ENCODE measurements at places on chromosomes 11 and 22.

GRCh38 chr11:116558504-116559211, 214.1 kb downstream of the BUD13 start:
- H3K27ac ChIP-seq = no peak overlapping the region
- no peaks in the 10 kb centered on the region for H3K27me3 ChIP-seq
- no peak overlapping the region for H3K4me3 ChIP-seq
- H3K36me3 ChIP-seq = no peaks in the 10 kb centered on the region
- H3K4me1 ChIP-seq = no peaks in the 10 kb centered on the region
- no peak for DNase-seq

- H3K4me3 ChIP-seq = no peak overlapping the region
- peaks cover 3% of the 10 kb centered on the region for H3K27me3 ChIP-seq
- H3K36me3 ChIP-seq = no peaks in the 10 kb centered on the region
- H3K27ac ChIP-seq = no peak overlapping the region
- DNase-seq = no peak
Observed at GRCh38 chr11:92457250-92457649, 232.6 kb downstream of the FAT3 start.

- H3K4me1 ChIP-seq = no peaks in the 10 kb centered on the region
- no peaks in the 10 kb centered on the region for H3K36me3 ChIP-seq
- H3K4me3 ChIP-seq = no peak overlapping the region
Observed at GRCh38 chr11:27459191-27459590, 13.4 kb downstream of the LGR4 start.

DNA sequence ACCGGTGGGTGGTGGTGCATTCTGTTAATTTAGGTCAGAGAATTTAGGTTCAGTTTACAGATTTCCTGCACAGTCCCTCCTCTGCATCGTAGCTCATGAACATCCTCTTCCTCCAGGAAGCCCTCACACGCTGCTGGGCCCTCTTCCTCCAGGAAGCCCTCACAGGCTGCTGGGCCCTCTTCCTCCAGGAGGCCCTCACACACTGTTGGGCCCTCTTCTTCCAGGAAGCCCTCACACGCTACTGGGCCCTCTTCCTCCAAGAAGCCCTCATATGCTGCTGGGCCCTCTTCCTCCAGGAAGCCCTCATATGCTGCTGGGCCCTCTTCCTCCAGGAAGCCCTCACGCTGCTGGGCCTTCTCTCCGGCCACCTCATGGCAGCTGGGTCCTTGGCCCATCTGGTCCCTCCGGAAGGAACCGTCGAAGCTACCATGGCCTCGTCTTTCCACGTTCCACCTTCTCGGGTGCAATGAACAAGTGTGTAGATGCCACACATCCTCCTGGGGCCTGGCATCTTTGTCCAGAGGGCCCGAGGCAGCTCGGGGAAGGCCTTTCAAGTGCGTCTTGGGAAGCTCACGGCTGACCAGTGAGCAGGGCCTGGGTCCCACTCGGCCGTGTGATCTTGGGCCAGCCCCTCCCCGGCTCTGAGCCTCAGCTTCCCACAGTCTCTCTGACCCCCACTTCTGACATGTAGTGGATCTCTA, 58.9 kb upstream of the PPARA start:
- H3K4me1 ChIP-seq = no peaks in the 10 kb centered on the region
- H3K27me3 ChIP-seq = no peaks in the 10 kb centered on the region
- no peak overlapping the region for H3K27ac ChIP-seq
- H3K36me3 ChIP-seq = no peaks in the 10 kb centered on the region

DNA sequence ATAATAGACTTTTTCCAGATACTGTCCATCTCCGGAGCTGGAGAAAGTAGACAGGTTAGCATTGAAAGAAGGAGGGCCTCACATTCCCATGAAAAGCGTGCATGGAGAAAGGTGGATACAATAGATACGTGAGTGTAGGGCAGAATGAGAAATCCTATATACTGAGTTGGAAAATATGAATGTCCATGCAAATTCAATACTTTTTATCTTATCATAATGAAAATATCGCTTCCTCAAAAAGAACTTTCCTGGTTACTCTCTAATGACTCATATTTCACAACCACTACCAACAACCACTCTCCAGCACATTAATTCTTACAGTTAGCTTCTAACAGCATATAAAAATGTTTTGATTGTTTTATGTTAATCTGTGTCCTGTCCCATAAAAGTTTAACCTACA, 22.0 kb upstream of the MS4A6A start:
- H3K27ac ChIP-seq = no peak overlapping the region
- H3K27me3 ChIP-seq = peaks cover 4% of the 10 kb centered on the region
- H3K36me3 ChIP-seq = no peaks in the 10 kb centered on the region
- DNase-seq = no peak

GRCh38 chr11:131609337-131609736, 238.9 kb downstream of the NTM start:
- no peak overlapping the region for H3K4me3 ChIP-seq
- no peak for DNase-seq
- H3K4me1 ChIP-seq = no peaks in the 10 kb centered on the region
- H3K36me3 ChIP-seq = no peaks in the 10 kb centered on the region

DNA sequence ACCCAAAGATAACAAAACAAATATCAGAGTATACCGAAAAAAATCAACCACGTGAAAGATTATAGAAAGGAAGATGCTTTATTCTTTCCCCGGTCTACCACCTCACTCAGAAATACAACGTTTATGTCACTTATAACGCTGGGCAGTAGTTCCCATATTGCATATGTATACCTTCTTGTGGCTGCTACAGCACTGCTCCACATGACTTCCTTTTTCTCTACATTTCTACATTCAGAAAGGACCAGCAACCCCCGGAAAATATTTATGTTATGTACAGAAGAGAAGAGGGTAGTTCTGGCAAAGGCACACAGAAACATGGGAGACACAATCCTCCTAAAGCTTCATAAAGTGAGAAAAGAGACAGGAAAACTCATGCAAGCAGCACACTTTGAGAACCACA, 56.8 kb downstream of the MTMR2 start:
- no peak for DNase-seq
- no peak overlapping the region for H3K27ac ChIP-seq
- no peaks in the 10 kb centered on the region for H3K27me3 ChIP-seq
- no peaks in the 10 kb centered on the region for H3K4me1 ChIP-seq
- peaks cover 9% of the 10 kb centered on the region for H3K36me3 ChIP-seq

- peak; percentile 44 for DNase-seq
- H3K27ac ChIP-seq = no peak overlapping the region
- H3K4me1 ChIP-seq = peaks cover 22% of the 10 kb centered on the region
- no peak overlapping the region for H3K4me3 ChIP-seq
- H3K27me3 ChIP-seq = no peaks in the 10 kb centered on the region
Observed at GRCh38 chr11:36500315-36500721, 9.8 kb downstream of the TRAF6 start.

DNA sequence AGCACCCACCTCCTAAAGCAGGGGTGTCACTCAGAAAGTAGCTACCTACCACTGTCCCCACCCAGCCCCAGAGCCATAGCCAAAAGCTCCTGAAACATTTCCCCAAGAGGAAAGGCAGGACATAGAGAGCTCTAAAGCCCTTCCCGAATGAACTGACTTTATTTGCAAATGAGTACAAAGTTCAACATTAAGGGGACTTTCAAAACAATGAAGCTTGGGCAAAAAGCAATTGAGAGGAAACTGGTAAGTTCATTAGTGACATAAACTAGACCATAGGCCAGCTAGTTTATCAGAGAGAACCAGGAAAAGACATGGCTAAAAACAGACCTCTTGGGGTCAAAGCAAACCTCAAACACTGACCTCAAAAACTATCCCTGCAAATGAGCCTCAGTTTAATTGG, 72.7 kb downstream of the IGLL5 start:
- peaks cover 47% of the 10 kb centered on the region for H3K27me3 ChIP-seq
- no peaks in the 10 kb centered on the region for H3K36me3 ChIP-seq
- H3K27ac ChIP-seq = no peak overlapping the region
- no peak overlapping the region for H3K4me3 ChIP-seq
- DNase-seq = no peak

DNA sequence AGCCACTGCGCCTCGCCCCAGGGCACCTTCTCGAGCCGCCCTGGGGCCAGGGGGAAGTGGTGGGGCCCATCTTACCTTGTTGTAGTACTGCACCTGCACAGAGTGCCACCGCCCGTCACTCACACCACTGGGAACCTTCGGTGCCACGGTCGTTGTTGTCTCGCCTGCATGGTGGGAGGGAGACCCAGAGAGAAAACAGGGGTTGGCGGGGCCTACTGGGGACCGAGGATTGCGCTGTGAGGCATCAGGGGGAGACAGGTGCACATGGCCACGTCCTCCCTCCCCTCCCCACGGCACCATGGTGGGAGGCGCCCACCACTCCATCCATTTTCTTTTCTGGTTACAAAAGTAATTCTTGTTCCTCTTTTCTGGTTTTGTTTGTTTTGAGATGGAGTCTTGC, 97.8 kb downstream of the TRMU start:
- H3K4me3 ChIP-seq = no peak overlapping the region
- H3K27me3 ChIP-seq = no peaks in the 10 kb centered on the region
- DNase-seq = no peak
- H3K27ac ChIP-seq = no peak overlapping the region
- H3K36me3 ChIP-seq = no peaks in the 10 kb centered on the region

- H3K4me1 ChIP-seq = no peaks in the 10 kb centered on the region
- no peak overlapping the region for H3K4me3 ChIP-seq
- no peak overlapping the region for H3K27ac ChIP-seq
Observed at GRCh38 chr11:45113807-45114206, 32.6 kb upstream of the PRDM11 start.

GRCh38 chr11:122871302-122871701, 11.3 kb upstream of the JHY start:
- no peak for DNase-seq
- peaks cover 16% of the 10 kb centered on the region for H3K27me3 ChIP-seq

GRCh38 chr22:50303848-50304527, 3.5 kb downstream of the PLXNB2 start:
- H3K36me3 ChIP-seq = no peaks in the 10 kb centered on the region
- DNase-seq = no peak
- H3K27me3 ChIP-seq = peaks cover 15% of the 10 kb centered on the region
- H3K27ac ChIP-seq = no peak overlapping the region
- H3K4me1 ChIP-seq = peaks cover 10% of the 10 kb centered on the region

GRCh38 chr22:19488285-19488684, 8.6 kb downstream of the CDC45 start:
- H3K27ac ChIP-seq = no peak overlapping the region
- no peak for DNase-seq
- H3K27me3 ChIP-seq = no peaks in the 10 kb centered on the region
- H3K36me3 ChIP-seq = peaks cover 57% of the 10 kb centered on the region
- H3K4me1 ChIP-seq = peaks cover 16% of the 10 kb centered on the region
- no peak overlapping the region for H3K4me3 ChIP-seq

DNA sequence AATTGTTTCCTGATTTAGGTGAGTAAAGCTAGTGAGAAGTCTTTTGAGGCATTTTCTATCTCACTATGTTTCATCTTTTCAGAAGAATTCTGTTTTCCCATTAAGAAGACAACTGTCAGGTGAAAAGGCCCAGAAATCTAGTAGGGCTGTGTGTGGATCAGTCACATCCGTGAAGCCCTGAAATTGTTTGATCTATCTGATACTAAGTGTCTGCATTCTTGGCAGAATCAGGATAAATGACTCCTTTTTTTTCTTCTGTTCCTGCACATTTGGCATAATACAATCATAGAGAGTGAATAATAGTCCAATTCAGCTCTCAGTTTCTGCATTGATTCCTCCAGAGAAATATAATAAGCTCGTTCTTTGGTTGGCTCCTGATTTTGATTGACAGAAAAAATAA, 208.3 kb downstream of the NAV2 start:
- no peak overlapping the region for H3K4me3 ChIP-seq
- no peaks in the 10 kb centered on the region for H3K4me1 ChIP-seq
- H3K27ac ChIP-seq = no peak overlapping the region
- no peak for DNase-seq
- H3K36me3 ChIP-seq = no peaks in the 10 kb centered on the region

- no peak for DNase-seq
- H3K4me1 ChIP-seq = peaks cover 49% of the 10 kb centered on the region
- no peaks in the 10 kb centered on the region for H3K27me3 ChIP-seq
Observed at GRCh38 chr22:30198921-30199320, 47.6 kb downstream of the LIF start.

DNA sequence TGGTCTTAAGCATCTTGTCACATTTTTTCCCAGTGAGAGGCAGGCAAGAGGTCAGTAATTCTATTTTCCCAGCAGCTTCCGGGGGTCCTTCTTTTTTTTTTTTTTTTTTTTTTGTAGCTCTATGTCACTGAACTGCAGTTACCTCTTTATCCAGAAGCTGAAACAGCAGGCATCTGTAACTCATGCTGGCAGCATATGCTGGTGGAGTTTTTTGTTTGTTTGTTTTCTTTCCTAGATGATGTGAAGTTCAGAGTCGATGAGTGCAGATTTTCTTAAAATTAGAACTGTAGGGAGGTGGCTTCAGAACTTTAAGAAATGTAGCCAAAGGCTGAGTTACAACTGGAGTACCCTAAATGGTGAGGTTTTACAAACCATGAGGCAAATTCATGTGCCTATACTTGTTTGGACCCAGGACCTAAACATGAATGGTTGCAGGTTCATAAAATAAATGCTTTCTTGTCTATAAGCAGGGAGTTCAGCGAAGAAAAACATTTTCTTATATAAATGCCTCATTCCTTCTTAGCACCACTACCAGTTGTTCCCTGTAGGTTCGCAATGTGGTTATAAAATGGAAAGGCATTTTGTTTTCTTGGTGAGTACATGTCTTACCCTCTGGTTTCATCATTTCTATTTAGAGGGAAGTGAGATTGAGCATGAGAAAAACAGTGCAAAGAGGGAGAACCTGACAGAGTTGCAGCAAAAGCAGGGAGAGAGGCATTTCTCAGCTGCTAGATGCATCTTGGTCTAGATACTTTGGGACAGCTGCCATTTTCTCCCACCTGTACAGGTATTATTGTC, 84.0 kb downstream of the TRIM44 start:
- no peak for DNase-seq
- H3K4me1 ChIP-seq = no peaks in the 10 kb centered on the region
- peaks cover 1% of the 10 kb centered on the region for H3K36me3 ChIP-seq

GRCh38 chr11:113263458-113264259, 50.7 kb upstream of the TTC12 start:
- peaks cover 4% of the 10 kb centered on the region for H3K4me1 ChIP-seq
- H3K27ac ChIP-seq = no peak overlapping the region
- no peak overlapping the region for H3K4me3 ChIP-seq
- no peak for DNase-seq
- no peaks in the 10 kb centered on the region for H3K36me3 ChIP-seq

- no peak overlapping the region for H3K4me3 ChIP-seq
- H3K27me3 ChIP-seq = no peaks in the 10 kb centered on the region
- no peak overlapping the region for H3K27ac ChIP-seq
- DNase-seq = no peak
Observed at GRCh38 chr22:35051791-35052190, 14.2 kb upstream of the ISX start.

- no peak overlapping the region for H3K27ac ChIP-seq
- no peaks in the 10 kb centered on the region for H3K27me3 ChIP-seq
- DNase-seq = no peak
- no peak overlapping the region for H3K4me3 ChIP-seq
- peaks cover 59% of the 10 kb centered on the region for H3K36me3 ChIP-seq
Observed at GRCh38 chr11:114447892-114448291, 8.6 kb downstream of the REXO2 start.

GRCh38 chr11:416051-416756, 1.4 kb upstream of the SIGIRR start:
- H3K4me1 ChIP-seq = peaks cover 30% of the 10 kb centered on the region
- H3K27ac ChIP-seq = peak overlapping the region; percentile 93
- DNase-seq = peak; percentile 74
- H3K27me3 ChIP-seq = no peaks in the 10 kb centered on the region

All from activated CD4-positive, alpha-beta T cell treated with anti-CD3 and anti-CD28 coated beads, Interleukin-2, amount 10 ng/mL, durations not matched to agents 24 days and 14 days (primary cell).